ENCODE measurements at places on chromosomes 3 and 15.

GRCh38 chr3:105927741-105928140 lies 58.9 kb upstream of the CBLB start:
- DNase-seq, result no peak
- no peaks in the 10 kb centered on the region for H3K36me3 ChIP-seq
- no peaks in the 10 kb centered on the region for H3K27me3 ChIP-seq
- H3K4me3 ChIP-seq, result no peak overlapping the region
- peaks cover 2% of the 10 kb centered on the region for H3K4me1 ChIP-seq

DNA sequence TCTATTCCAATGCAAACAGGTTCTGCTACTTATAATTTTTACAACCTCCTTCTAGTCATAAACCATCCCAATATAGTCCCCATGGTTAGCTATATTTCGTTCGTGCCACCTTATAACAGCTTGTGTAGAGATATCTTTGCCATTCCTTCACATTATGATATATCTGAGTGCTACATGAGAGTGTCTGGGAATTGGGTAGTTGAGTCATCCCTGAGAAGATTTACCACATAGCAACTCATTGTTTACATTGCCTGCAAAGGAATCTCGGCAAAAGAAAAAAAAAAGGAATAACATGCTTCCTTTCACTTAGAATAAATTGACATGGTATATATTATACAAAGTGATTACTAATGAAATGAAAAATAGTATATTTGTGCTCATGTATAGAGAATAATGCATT lies 86.0 kb upstream of the VGLL3 start:
- no peak overlapping the region for H3K27ac ChIP-seq
- no peak overlapping the region for H3K4me3 ChIP-seq
- H3K4me1 ChIP-seq, result peaks cover 7% of the 10 kb centered on the region
- DNase-seq, result no peak

DNA sequence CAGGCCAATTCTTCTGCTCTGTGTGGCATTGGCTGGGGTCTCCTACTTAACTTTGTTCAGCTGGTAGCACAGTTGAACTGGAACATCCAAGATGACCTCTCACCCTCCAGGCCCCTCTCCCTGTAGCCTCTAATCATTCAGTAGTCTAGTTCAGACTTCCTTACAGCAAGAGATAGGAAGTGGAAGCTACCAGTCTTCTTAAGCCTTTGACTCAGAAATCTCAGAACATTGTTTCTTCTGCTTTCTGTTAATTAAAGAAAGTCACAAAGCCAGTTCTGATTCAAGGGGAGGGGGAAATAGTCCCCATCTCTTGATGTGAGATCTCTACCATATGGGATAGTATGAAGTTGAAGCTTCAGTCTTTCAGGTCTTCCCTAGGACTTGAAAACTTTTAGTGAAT lies 18.8 kb upstream of the SACM1L start:
- no peak overlapping the region for H3K4me3 ChIP-seq
- no peak for DNase-seq
- H3K27me3 ChIP-seq, result no peaks in the 10 kb centered on the region
- no peaks in the 10 kb centered on the region for H3K4me1 ChIP-seq

GRCh38 chr15:101148166-101148880 lies 103.5 kb downstream of the CHSY1 start:
- no peaks in the 10 kb centered on the region for H3K36me3 ChIP-seq
- H3K4me1 ChIP-seq, result peaks cover 4% of the 10 kb centered on the region
- peaks cover 12% of the 10 kb centered on the region for H3K27me3 ChIP-seq
- no peak overlapping the region for H3K27ac ChIP-seq
- no peak for DNase-seq

GRCh38 chr3:22296601-22297000 lies 545.6 kb upstream of the ZNF385D start:
- H3K36me3 ChIP-seq, result no peaks in the 10 kb centered on the region
- no peak for DNase-seq
- H3K27me3 ChIP-seq, result no peaks in the 10 kb centered on the region
- no peak overlapping the region for H3K27ac ChIP-seq

- no peak overlapping the region for H3K4me3 ChIP-seq
- H3K27ac ChIP-seq, result no peak overlapping the region
- no peak for DNase-seq
- H3K4me1 ChIP-seq, result no peaks in the 10 kb centered on the region
- H3K36me3 ChIP-seq, result no peaks in the 10 kb centered on the region
Measured at GRCh38 chr3:27160779-27161287, 208.3 kb downstream of the NEK10 start.

GRCh38 chr3:54965746-54966145 lies 37.9 kb upstream of the LRTM1 start:
- H3K27ac ChIP-seq, result no peak overlapping the region
- no peak for DNase-seq
- no peaks in the 10 kb centered on the region for H3K36me3 ChIP-seq
- no peak overlapping the region for H3K4me3 ChIP-seq
- H3K27me3 ChIP-seq, result peaks cover 7% of the 10 kb centered on the region
- peaks cover 37% of the 10 kb centered on the region for H3K4me1 ChIP-seq

GRCh38 chr3:57644740-57645139 lies 47.6 kb upstream of the ARF4 start:
- H3K36me3 ChIP-seq, result peaks cover 44% of the 10 kb centered on the region
- no peak overlapping the region for H3K27ac ChIP-seq
- no peak for DNase-seq
- H3K4me3 ChIP-seq, result no peak overlapping the region
- H3K27me3 ChIP-seq, result no peaks in the 10 kb centered on the region

DNA sequence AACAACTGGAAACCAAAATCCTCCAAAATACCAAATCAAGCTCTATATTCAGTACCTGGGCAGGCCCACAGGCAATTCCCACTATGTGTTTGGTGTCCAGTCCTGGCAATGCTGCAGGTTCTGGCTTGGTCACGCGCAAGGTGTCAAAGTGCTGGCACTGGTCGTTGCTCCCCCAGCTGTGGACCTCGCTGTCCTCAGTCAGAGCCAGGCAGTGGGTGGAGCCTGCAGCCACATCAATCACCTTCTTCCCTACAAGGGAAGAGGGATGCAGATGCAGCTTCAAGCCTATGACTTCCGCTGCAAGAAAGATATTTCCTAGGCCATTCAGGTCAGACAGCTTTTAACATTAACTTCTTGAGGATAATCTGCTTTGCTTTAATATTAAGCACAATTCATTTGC lies 61.3 kb downstream of the HERC2 start:
- peaks cover 36% of the 10 kb centered on the region for H3K36me3 ChIP-seq
- H3K27ac ChIP-seq, result no peak overlapping the region
- H3K4me1 ChIP-seq, result peaks cover 12% of the 10 kb centered on the region
- DNase-seq, result no peak

GRCh38 chr3:34683851-34684250 lies 885.4 kb downstream of the PDCD6IP start:
- H3K4me1 ChIP-seq, result no peaks in the 10 kb centered on the region
- H3K27me3 ChIP-seq, result no peaks in the 10 kb centered on the region
- peaks cover 5% of the 10 kb centered on the region for H3K36me3 ChIP-seq

GRCh38 chr3:162719684-162720341 lies 1223.2 kb downstream of the OTOL1 start:
- no peak for DNase-seq
- H3K27ac ChIP-seq, result no peak overlapping the region
- peaks cover 2% of the 10 kb centered on the region for H3K27me3 ChIP-seq
- no peak overlapping the region for H3K4me3 ChIP-seq
- H3K36me3 ChIP-seq, result no peaks in the 10 kb centered on the region

- DNase-seq, result no peak
- peaks cover 10% of the 10 kb centered on the region for H3K36me3 ChIP-seq
- H3K4me1 ChIP-seq, result peaks cover 19% of the 10 kb centered on the region
- H3K27ac ChIP-seq, result peak overlapping the region; percentile 73
- H3K27me3 ChIP-seq, result no peaks in the 10 kb centered on the region
Measured at GRCh38 chr3:88059380-88060170, 520 bp downstream of the ZNF654 start.

Measured in progenitor cell of endocrine pancreas (in vitro differentiated cells).